Activated T-helper 1 cell treated with anti-CD3 and anti-CD28 coated beads, Interleukin-2, amount 50 U/mL, for 16 hours (primary cell): ENCODE measurements at places on chromosomes 11 and 22.

DNA sequence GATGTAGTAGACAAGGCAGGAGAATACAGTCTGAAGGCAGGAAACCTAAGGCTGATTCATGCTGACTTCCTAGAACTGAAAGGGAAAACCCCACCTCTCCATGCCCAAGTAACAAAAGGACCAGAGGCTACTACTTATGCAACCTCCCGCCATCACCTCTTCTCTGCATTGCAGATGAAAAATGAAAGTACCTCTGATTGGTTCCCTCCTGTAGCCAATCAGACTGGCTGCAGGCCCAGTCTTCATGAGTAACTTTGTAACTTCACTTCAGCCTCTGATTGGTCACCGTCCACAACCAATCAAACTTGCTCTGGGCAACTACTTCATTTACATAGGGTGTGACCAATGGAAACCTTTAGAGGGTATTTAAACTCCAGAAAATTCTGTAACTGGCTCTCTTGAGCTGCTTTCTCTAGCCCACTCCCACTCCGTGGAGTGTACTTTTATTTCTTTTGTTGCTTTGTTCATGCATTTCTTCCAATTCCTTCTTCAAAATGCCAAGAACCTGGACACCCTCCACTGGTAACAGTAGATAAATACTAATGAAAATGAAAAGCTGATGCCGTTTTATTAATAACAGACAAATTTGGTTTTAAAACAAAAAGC lies 5.2 kb upstream of the MAP6 start:
- no peak for DNase-seq

- DNase-seq: no peak
Observed at GRCh38 chr11:101475699-101476098, 108.1 kb downstream of the TRPC6 start.

- DNase-seq: no peak
Observed at GRCh38 chr22:41919357-41920224, 4.7 kb upstream of the SHISA8 start.

DNA sequence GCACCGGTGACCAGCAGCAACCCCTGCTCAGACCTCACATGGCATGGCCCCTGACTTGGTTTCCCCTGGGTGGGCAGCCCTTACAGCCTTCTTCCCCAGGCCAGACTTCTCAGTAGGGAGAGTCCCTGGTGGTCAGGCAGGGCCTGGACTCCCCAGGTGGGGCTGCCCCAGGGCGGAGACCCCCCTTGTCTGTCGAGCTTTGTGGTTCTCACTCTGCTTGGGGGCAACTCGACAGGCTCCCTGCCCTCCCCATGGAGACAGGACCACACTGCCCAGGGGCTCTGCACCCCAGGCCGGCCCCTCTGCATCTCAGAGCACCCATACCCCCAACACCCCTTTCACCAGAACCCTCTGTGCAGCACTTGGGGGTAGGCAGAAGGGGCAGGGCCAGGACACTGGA lies 87.7 kb downstream of the MORC2 start:
- no peak for DNase-seq

GRCh38 chr11:119545978-119546915 lies 123.3 kb upstream of the THY1 start:
- no peak for DNase-seq

- DNase-seq: no peak
Observed at GRCh38 chr11:94134651-94135512, 6.2 kb downstream of the PANX1 start.

DNA sequence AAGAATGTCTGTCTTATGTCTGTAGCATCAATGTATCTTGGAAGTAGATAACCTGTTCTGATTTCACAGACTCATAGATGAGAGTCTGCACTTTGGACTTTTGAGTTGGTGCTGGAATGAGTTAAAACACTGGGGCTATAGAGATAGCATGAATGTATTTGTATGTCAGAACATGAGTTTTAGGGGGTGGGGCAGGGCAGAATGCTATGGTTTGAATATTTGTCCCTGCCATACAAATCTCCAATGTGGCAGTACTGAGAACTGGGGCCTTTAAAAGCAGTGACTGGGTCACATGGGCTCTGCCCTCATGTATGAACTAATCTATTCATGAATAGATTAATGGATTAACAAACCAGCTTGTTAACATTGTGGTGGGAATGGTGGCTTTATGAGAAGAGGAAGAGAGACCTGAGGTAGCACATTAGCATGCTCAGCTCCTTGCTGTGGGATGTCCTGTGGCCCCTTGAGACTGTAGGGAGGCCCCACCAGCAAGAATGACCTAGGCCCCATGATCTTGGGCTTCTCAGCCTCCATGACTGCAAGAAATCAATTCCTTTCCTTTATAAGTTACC lies 15.5 kb upstream of the OR52K1 start:
- no peak for DNase-seq

- no peak for DNase-seq
Observed at GRCh38 chr11:73135346-73136284, 6.5 kb downstream of the FCHSD2 start.

GRCh38 chr22:20776624-20777405 lies 2.9 kb downstream of the SERPIND1 start:
- no peak for DNase-seq

DNA sequence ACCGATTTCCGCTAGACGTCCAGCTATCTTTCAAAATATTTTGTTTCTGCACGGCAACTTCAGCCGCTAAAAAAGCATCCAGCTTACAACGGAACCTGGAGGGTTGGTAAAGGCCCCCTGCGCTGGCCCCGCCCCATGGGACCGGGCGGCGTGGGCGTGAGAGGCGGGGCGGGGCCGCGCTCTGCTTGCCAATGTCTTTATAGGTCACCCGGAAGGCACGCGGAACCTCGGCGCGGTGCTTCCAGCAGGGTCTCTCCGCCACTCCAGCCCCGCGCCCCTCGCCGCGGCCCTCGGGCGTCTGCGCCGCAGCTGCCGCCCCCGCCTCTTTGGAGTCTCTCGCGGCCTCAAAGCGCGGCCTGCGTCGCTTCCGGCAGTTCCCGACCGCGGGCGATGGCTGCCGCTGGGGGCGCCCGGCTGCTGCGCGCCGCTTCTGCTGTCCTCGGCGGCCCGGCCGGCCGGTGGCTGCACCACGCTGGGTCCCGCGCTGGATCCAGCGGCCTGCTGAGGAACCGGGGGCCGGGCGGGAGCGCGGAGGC lies at the start of gene FDX1:
Gene FDX1, plus strand, starts transcription at position 218 of the 536 bp plus-strand sequence. Its CDS starts 173 bp downstream, at position 391.
- peak; percentile 78 for DNase-seq

- no peak for DNase-seq
Observed at GRCh38 chr22:49413551-49413950, 414.1 kb downstream of the BRD1 start.

DNA sequence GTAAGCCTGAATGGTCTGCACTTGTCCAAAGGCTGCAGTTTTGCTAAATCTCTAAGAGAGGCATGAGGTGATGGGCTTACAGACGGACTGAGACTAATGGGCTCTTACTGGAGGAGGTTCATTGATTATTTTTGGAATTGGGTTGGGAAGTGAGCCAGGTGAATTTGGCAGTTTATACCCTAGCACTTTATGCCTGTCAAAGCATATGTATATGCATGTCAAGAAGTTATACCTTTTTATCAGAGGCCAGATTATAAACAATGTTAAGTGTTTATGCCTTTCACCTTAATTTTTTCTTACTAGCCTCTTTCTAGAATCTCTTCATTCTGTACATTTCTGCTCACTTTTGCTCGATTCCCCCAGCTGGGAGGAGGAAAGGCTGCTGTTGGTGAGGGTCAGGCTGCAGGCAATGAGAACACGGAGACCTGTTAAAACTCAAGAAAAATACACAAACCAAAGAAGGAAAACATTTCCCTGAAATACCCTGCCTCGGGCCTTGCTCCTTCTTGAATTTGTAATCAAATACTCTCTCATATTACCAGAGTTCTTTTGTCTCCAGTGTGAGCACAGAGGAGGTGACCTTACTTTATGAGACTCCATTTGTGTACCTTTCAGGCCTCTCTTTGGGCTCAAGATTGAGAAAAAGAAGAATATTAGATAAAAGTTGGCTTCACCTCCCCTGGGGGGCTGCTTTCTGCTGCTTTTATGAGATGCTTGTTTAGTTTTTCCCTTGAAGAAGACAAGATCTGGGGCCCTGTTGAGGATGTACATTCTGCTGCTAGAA lies 19.6 kb downstream of the NAT10 start:
- DNase-seq: no peak
